Putamen (tissue), 1 donor: ENCODE measurements at places on chromosomes 3 and 15.

DNA sequence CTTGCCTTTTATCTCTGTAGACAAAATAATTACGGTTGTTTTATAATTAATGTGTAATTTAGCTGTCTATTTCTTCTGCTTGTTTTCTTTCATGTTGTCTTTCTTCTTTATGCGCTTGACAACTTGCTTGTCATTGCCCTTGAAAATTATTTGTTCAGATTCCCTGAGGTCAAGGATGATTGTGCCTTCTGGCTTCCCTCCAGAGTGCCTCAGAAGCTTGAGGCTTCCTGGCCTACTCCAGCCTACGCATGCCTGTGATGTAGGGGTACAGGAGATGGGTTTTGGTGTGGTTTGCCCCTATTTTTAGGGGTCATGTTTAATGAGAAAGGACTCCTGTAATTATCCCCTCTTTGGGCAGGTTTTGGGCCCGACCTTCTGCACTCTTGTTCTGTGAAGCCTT, 231.5 kb downstream of the SV2B start:
- DNase-seq, result no peak

GRCh38 chr3:196409409-196409808, 22.8 kb downstream of the UBXN7 start:
- DNase-seq, result no peak

- no peak for DNase-seq
Measured at GRCh38 chr15:59687836-59688235, 1.3 kb downstream of the BNIP2 start.

- no peak for DNase-seq
Measured at GRCh38 chr15:59703979-59704796, 15.1 kb upstream of the BNIP2 start.

DNA sequence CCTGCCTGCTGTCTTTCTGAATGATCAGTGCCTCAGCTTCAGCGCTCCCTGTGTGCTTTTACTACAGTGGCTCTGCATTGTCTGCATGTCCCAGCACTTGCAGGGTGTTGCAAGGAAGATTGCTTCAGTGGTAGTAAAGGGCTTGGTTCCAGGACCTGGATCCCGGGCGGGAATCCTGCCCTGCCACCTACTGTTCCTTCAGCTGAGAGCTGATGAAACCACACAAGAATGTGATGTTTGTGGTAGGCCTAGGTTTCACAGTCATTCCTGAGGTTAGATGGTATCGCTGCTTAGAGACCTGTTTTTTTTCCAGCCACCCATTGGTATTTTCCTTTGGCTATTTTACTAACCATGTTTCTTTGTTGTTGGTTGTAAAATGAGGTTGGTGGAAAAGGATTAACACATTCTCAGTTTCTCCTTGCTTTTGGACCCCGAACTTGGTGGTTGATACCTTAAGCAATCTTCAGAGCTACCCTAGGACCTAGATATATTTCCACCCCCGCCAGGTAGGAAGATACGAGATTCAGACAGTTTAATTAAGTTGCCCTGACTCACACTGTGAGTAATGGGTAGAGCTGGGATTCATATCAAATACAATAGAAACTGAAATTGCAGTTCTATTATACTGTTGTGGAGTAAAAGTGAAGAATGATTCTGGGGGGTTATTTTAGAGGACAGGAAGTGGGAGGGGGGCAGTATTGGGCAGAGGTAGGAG, 11.4 kb downstream of the GPR87 start:
- DNase-seq, result peak; percentile 40

- DNase-seq, result no peak
Measured at GRCh38 chr3:3447641-3448040, 268.1 kb upstream of the CRBN start.

DNA sequence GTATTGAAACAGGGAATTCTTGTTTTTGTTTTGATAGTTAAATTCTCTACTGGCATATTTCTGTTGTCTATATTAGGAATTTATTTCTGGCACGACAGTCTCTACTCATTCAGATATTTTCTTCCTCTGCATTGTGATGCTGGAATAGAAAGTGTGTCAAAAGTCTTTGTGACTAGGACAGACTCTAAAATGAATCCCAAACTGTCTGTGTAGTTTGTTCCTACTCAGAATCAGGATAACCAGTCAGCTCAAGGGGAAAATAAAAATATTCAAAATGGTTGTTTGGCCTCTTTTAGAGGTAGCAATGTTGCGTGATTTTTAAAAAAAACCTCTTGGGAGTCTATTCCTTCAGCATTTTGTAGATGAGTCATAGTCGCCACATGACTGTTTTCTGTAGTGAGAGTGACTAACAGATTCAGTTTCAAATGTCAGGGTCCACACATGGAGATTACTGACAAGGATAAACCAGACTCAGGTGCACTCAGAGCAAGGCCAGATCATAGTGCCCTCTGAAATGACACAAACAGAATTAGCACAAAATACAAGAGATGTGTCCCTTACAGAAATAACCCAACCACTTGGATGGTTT, 13.1 kb downstream of the SLC7A14 start:
- DNase-seq, result no peak

- no peak for DNase-seq
Measured at GRCh38 chr15:71219645-71220044, 104.4 kb downstream of the THSD4 start.

DNA sequence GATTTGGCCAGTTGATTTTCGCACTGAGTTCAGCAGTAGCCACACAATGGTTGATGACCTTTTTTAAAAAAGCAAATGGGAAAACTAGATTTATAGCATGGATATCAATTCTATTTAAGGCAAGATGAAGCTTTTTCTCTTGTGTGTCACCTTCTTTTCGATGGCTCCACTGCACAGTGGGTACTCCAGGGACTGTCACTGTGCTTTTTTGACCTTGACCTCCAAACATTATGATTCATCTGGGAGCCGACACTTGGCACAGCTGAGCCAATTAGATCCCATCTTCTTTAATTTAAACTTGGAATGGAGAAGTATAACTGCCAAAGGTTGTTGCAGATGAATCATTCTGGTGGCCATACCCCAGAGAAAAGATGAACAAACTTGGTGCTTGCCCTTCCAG, 367.3 kb downstream of the EPHA6 start:
- no peak for DNase-seq

DNA sequence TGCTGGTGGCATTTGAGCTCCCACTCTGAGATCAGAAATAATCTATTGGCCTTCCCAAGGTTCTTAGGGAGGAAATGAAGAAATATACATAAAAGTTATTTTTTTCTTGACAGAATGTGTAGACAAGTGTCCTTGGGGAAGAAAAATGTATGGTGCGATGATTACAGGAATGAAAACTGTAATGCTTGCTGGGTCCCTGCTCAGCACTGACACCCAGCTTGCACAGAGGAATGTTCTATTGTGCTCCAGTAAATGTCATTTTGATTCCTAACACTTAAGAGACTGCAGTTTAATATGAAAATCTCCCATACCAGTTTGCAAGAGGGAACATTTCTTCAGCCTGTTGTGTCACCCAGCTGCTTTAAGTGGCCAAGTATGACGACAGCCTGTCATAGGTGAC, 271.3 kb upstream of the TPM1 start:
- no peak for DNase-seq

DNA sequence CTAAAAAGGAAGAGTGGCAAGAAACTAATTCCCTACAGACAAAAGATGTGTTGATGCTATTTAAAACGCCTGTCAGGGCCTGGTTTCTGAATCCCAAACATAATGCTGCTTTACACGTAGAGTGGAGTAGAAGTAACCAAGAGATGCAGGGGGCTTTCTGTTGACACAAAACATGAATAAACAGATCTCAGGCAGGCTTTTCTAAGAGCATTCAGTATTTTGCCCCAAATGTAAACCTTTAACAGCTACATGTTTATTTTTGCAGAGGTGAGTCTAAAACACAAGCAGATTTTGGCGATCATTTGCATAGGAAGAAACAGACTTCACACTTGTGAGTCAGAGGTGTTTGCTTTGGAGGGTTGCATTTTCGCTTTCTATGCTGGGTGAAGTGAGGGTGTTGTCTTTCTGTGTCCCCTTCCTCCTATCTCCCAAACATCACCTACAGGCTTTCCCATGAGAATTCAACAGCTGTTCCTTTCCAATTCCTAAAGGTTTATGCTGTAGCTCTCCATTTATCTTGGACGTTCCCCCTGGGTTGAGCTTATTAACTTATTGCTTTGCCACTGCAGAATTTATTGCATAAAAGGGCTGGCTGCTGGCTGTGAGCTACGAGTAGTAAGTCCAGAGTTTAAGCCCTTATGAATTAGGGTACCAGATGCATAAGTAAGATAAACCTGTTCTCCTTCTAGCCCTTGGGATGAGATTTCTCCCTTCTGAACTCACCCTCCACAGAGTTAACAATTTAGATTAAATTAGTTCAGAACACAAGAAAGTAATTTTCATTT, 156.7 kb downstream of the DIPK2A start:
- DNase-seq, result no peak

DNA sequence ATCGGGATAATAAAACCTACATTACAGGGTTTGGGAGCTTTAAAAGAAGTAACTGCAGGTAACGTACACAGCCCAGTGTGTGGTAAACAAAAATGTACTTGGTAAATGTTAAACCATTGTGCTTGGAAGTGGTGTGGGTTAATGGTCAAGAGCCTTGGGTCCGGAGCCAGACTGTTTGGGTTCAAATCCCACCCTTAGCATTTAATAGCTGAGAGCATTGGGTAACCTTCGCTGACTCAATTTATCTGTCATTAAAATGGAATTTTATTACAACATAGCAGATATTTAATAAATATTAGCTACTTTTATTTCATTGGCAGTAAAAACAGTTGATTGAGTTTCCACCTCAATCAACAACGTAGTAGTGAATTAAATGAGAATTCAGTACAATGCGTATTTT, 1.5 kb downstream of the FSTL1 start:
- DNase-seq, result no peak

DNA sequence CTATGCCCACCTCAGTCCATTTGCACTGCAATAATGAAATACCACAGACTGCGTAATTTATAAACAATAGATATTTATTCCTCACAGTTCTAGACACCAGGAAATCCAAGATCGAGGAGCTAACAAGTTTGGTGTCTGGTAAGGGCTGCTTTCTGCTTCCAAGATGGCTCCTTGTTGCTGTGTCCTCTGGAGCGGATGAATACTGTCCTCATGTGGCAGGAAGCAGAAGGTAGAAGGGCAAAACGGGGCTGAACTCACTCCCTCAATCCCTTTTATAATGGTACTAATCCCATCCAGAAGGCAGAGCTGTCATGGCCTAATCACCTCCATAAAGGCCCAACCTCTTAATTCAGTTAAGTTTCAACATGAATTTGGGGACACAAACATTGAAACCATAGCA, 75.3 kb downstream of the P2RY1 start:
- no peak for DNase-seq
